GM20000 (cell line): ENCODE measurements at places on chromosomes 7 and 10.

DNA sequence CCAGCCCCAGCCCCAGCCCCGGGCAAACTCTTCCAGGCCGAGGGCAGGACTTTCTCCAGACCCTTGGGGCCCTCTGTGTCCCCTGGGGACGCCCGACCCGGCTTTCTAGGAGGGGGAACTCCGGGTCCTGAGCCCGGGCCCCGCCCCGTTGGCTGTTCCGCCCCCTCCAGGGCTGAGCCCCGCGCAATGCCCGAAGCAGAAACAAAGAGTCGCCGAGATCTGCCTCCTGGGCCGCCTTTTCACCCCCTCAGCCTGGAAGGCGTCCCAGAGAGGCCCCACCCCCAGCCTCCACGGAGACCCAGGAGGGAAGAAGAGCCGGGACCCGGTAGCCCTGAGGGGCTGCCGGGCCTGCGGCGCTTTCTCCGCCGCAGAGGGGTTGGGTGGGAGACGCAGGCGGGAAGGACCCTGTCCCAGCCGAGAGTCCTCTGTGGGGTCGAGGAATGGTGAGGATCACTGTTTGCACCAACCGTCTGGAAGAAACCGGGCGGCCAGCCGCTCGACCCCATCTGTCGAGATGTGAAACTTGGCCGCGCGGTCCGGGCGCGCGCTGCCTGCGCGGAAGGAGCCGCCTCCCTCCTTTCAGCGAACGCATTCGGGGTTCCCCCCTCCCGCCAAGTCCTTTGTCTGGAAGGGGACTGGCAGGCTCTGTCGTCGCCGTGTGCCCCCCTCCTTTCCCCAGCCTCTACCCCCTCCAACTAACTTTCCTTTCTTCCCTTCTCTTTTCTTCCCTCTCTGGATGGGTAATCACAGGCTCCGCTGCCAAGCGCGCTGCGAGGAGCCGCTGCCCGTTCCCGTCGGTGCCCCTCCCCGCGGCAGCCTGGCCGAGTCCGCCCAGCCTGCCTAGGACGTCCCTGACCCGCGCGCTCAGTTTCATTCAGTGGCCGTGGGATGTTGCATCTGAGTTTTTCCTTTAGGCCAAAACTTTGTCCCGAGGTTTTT lies 10.2 kb downstream of the EN2 start:
- DNase-seq = peak; percentile 56

DNA sequence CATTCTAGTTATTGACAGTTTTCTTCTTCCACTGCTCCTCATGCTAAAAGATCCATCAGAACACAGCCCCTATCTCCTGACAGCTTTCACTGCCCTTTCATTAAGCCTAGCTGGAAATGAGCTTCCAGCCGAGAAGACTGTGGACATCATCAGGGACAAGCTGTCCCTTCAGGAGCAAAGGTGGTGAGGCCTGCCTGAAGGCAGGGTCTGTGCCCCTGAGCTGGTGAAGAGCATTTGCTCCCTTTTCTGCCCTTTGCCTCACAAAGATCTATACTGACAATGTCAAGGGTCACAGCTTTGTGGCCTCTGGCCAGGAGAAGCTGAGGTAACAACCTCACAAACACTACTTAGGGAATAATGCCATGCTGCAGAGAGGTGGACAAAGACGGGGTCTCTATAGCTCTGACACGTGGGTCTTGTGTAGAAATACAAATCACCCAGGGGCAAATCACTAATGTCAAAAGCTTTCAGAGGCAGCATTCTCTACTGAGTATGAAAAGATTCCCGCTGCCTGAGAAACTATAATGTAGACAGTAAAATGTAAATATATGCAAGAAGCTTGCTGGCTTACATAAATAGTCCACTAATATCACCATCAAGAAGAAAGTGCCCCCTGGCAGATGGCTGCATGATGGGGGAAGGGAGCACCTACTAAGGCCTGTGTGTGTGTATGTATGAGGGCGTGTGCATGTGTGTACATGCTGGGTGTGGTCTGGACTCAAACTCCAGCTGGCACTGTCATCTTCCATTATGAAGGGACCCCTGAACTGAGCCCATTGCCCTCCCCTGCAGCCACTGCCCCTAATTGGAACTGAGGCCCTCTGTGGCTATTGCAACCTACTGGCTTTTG lies 55.8 kb downstream of the HBP1 start:
- DNase-seq = no peak

DNA sequence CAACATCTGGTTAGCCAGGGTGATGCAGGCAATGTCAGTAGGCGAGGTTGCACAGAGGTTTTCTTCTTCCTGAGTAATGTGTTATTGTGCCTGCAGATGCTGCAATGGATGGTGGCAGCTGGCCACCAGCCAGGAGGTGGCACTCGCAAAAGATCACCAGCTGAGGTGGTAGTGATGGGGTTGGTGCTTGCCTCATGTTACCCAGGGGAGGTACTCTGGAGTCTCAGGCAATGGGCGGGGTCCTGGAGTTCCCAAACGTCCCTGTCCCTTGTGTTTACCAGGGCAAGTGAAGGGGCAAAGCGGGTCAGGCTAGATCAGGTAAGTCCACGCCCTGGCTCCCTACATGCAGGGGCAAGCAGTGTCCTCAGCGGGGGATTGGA lies 21.1 kb downstream of the CLRN3 start:
- no peak for DNase-seq

- no peak for DNase-seq
These were observed 26.8 kb downstream of the ADD3 start for GRCh38 chr10:110034596-110034995.

DNA sequence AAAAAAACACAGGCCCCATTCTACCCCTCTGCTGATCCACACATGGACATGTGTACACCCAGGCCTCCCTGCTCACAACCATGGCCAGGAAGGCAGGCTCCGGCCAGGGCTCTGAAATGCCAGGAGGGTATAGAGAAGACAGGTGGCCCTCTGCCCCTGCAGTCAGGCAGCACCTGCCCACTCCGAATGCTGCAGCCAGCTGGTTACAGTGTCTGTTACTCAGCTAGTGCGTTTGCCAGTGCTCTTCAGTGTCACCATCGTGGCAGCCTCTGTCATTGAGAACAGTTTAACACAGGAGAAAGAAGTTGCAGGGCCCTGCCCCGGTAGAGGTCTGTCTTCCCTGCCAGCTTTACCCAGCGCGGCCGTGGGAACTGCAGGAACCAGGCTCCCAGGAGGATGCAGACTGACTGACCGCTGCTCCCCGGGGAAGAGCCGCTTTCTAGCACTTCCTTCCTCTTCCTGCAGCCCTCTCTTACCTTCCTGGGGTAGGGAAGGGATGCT lies 128.8 kb upstream of the FAM20C start:
- DNase-seq = no peak

GRCh38 chr10:93917064-93917391 lies 23.2 kb downstream of the SLC35G1 start:
- no peak for DNase-seq

- peak; percentile 41 for DNase-seq
These were observed 121.3 kb upstream of the WIPF3 start for GRCh38 chr7:29684787-29685650.

DNA sequence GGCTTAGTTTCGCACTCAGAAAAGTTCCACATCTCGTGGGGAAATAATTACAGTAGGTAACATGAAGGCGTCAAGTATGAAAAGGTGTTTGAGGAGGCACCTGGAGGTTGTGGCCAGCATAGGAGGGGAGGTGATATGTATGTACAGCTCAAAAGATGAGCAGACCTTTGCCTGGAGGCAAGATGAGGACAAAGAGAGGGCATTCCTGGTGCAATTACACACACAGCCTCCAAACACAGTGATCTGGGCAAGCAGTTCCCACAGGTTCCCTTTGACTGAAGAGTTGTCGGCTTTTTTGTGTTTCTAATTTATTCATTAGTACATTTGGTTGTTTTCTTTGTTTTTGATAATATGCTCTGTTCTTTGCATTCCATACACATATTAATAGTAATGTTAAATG lies 46.9 kb downstream of the CDK14 start:
- no peak for DNase-seq

GRCh38 chr7:128915271-128915819 lies 4.8 kb upstream of the KCP start:
- peak; percentile 53 for DNase-seq

GRCh38 chr7:380139-380485 lies 90.1 kb downstream of the FOXL3 start:
- peak; percentile 43 for DNase-seq

- no peak for DNase-seq
These were observed 113.1 kb downstream of the ZMYND11 start for GRCh38 chr10:248307-248706.

DNA sequence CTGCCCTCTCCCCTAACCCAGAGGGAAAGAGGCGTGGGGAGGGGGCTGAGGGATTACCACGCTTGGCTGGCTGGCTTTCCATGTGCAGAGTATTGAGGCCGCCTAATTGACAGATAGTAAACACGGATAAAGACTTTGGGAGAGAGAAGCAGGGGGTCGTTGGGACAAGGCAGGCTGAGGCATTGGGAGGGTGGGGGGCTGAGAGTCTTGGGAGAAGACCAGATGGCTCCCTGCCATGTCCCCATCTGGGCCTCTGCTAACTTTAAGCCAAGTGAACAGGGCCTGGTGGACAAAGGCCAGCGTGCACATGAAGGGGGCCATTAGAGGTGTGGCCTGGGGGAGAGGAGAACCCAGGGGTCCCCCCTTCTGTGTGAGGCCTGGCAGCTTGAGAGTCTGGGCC lies 55.4 kb upstream of the MXI1 start:
- no peak for DNase-seq

DNA sequence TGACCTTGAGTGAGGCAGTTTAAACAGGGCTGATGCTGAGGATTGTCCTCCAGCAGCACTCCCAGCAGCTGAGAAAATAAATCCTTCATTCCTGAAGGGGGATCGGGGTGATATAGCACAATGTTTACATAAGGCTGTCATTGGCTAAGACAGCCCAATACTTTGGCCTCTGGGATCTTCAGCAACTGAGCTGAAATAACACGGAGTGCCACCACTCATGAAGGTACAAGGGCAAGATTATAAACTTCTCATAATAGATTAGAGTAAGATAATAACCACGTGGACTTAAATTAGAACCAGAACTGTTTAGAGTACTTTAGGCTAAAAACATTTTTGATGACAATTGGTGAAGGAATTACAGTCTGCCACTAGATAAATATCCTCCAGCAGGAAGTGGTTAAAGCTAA lies 70.0 kb upstream of the PAPSS2 start:
- no peak for DNase-seq

- no peak for DNase-seq
These were observed 150.0 kb downstream of the ARHGAP12 start for GRCh38 chr10:31778627-31779026.

DNA sequence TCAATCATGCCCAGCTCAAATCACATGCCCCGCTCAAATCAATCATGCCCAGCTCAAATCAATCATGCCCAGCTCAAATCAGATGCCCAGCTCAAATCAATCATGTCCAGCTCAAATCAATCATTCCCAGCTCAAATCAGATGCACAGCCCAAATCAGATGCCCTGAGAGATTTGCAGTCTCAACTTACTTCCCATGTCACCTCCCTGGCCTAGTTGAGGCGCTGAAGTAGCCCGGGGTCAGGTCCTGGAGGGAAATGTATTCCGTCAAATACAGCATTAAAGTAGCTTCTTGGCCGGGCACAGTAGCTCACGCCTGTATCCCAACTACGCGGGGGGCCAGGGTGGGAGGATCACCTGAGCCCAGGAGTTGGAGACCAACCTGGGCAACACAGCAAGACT lies 15.7 kb upstream of the PRKAR1B start:
- DNase-seq = no peak

GRCh38 chr10:32376097-32376496 lies 29.1 kb upstream of the EPC1 start:
- no peak for DNase-seq

- no peak for DNase-seq
These were observed 52.0 kb downstream of the VCL start for GRCh38 chr10:74049955-74050354.

DNA sequence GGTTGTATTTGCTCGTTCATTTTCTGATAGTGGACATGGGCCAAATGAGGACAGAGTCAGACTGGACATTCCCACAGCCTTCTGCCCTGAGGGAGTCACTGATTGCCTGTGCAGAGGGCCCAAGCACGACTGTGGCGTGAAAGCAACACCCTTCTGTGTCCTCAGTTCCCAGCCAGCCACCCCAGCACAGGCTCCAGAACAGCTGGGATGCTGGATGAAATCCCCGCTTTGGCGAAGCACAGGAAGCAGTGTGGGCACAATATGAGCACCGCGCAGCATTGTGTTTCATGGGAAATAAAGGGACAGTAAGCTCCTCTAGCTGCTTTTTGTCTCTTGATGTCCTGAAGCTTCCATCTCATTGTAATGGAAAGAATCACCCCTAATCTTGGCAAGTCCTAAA lies 20.5 kb downstream of the TRIL start:
- DNase-seq = no peak

DNA sequence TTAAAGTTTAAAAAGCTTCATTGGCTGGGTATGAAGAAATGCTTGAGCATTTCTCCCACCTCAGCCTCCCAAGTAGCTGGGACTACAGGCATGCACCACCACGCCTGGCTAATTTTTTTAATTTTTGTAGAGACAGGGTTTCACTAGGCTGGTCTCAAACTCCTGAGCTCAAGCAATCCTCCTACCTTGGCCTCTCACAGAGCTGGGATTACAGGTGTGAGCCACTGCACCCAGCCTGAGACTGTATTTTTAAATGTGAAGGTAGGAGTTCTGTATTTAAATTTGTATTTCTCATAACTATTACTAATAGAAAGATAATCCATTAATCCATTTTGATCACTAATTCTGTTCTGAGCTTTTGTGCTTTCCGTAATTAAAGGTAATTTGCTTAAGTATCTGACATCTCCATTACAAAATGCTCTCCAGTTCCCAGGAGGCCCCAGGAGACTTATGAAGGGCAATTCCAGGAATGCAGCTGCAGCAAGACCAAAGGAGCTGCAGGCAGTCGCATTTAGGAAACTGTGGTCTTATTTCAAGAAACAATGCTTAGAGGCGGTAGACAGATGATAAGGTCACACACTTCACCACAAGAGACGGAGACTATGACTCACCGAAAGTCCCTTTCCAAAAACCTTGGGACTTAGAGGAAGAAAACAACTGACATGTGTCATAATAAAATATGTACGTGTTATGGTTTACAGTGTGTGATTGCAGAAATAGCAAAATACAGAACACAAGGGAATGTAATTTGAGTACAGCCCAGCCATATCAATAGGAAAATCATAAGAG lies 23.3 kb downstream of the YAE1 start:
- peak; percentile 61 for DNase-seq

DNA sequence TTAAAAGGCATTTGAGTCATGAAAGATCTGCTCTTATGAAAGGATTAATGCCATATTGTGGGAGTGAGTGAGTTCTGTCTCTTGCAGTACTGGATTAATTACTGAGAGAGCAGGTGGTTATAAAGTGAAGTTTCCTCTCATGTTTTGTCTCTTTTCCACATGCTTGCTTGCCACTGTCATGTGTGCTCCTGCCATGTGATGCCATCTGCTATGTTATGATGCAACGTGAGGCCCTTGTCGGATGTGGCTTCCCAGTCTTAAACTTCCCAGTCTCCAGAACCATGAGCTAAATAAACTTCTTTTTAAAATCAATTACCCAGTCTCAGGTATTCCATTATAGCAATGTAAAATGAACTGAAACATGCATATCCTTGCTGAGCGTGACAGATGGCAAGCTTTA lies 22.7 kb upstream of the TCTN3 start:
- DNase-seq = no peak

DNA sequence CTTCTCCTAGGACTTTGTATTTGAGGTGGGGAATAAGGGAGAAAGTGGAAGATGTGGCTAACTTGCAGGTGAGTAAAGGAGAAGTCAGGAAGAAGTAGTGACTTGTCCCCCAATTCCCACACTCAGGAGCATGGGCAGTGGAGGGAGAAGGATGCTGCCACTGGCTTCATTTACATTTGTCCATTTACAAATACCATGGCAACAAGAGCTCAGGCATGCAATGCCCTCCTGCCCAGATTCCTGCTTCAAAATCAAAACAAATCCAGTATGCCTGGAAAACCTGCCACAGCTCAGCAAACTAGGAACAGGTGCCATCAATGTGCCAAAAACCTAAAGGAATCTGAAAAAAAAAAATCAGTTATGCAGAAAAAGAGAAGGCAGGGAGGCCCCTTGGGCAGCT lies 139.9 kb downstream of the KCNMA1 start:
- no peak for DNase-seq
